CD4-positive, alpha-beta T cell treated with Interleukin-6 at 100 ng/mL for 8 hours (primary cell): ENCODE measurements at places on chromosomes 13 and 19.
A peak's percentile ranks its signal among the peaks of the same experiment; 100 is the strongest.

DNA sequence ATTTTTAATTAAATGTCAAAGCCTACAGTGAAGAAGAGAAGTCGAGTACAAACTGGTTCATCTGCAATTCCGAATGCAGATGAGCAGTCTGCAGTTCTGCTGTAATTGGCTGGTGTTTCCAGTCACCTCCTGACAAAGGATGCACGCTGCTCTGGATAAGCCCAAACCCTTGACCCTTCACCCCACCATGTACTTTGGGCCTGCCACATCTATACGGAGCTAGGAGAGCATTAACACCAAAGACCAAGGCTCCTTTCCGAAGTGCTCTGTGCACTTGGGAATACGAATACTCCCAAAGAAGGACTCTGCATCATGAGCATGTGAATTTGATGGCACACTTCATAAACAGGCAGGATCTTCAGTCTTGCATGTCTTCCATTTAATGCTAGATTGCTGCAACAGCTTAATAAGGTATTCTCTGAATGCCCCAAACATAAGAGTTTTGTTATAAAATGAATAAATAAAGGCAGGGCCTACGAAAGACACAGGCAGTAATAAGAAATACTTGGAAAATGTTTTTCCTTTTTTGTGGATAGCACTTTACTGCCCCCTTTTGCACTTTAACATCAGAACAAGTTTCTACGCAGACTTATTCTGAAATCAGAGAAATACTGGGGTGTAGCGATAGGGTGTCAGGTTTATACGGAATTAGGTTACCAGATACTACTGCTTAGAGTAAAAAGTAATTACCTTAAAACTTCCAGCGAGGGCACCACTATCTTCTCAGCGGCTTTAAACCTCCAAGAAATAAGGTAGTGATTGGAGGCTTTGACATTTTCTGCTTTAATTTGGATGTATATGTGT, 15.0 kb downstream of the EFNB2 start:
- DNase-seq = no peak

GRCh38 chr19:55460670-55461258, 678 bp downstream of the ISOC2 start:
- no peak for DNase-seq

DNA sequence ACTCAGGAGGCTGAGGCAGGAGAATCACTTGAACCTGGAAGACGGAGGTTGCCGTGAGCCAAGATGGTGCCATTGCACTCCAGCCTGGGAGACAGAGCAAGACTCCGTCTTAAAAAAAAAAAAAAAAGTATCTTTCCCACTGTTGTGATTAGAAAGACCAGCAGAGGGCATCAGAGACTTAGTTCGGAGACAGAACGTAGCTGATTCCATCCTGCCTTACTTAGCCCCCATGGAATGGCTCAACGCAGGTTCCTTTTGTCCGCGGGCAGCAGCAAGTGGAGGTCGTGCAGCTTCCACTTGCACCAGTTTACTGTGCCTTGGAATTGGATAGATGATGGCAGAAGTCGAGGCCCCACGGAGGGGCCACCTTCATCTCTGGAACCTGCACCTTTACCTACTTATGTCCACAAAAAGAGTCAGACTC, 8.1 kb downstream of the TIMM29 start:
- peak; percentile 46 for DNase-seq

DNA sequence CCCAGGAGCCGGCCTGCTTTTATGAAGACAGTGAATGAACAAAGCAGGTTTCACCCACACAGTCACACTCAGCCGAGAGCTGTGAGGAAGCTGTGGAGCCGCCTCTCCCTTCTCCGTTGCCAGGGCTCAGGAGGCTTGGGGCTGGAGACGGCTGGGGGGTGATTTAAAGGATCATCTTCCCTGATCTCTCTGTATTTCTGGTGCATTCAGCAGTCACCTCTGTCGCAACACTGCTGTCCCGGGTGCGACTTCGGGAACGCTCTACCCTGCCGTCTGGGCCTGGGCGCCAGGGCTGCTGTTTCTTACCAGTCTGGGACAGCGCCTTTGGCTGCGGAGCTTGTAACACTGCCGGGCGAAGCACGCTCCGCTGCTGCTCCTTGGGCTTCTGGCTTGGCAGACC, 18.1 kb downstream of the CAPS start:
- DNase-seq = no peak

GRCh38 chr13:112721198-112722104, 31.6 kb downstream of the ATP11A start:
- DNase-seq = no peak

DNA sequence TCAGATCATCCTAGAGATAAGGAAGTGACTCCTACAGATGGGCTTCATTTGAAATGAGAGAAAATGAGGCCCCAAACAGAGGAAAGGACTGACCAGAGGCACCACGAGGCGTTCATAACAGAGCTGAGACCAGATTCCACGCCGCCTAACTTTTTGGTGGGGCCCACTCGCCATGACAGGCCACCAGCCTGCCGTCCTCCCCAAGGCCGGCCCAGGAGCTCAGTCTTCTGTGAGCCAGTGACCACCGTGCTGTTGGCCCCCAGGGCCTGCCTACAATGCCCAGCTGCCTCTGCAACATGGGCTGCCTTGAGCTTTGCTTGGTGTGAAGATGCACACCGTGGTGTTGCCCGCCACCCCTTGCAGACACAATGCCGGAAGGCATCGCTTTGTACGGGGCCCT, 40.5 kb downstream of the TSHZ3 start:
- DNase-seq = no peak

DNA sequence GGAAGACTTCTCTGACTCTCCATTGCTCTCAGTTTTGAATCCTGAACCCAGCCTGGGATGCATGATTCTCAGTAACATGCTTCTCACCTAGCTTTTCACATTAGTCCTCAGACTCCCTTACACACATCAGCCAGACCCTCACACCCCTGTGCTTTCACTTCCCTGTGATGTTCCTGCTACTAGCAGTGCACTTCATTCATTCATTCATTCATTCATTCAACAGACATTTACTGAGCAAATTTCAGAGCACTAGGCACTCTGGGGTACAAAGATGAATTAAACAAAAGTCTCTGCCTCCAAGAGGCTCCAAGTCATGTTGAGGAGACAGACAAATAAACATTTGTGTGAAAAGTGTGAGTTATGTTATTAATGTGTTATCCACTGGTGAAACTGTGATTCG, 145.2 kb downstream of the RXFP2 start:
- no peak for DNase-seq

- no peak for DNase-seq
Measured at GRCh38 chr13:97474349-97474980, 40.5 kb downstream of the RAP2A start.

DNA sequence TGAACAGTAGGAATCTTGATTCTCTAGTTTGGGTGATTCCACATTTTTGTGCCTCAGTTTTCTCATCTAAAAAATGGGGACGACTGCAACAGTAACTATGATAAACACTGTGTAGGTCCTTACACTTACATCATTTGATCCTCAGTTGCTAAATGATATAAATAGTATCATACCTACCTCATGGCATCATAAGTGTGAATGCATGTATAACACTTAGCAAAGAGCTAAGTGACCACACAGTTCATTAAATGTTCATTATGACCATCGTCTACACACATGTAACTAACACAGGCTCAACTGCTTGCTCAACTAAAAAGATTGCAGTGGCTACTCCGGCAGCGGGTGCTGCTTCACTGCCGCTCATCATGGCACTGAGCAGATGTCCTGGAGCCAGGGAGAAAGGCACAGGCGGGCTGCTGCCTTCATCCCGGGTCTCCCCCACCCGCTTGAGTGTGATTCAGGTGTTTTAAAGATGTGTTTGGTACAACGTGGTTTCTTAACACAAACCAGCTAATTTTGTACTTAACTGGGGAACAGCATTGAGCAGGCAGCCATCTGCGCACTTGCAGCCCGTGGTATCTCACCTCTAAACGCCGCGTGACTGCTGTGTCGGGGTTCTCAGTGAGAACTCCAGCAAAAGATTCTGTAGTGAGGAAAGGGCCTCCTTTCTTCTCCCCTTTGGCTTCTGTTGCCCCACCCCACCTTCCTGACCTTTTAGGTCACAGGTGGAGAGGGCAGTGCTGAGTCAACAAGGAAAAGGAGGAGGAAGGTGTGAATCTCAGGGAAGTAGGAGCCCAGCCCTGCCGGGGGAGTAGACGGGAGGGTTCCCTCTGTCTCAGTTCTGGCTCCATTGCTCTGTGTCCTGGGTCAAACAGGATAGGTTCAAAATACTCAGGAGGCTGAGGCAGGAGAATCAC, 11.7 kb upstream of the ACTN4 start:
- DNase-seq = no peak

DNA sequence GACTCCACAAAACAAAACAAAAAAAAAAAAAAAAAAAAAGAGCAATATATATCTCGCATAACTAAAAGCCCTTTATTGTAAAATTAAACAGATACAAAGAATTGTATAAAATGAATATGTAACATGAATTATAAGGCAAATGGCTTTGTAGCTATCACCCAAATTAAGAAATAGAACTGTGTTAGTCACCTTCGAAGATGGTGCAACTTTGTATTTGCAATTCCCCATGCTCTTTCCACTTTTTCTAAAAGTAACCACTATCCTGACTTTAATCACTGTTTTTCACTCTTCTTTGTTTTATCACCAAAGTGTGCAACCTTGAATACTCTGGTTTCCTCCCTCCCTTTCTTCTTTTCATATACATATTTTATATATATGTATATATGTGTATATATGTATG, 57.1 kb upstream of the HTR2A start:
- no peak for DNase-seq

GRCh38 chr13:73849292-73849691, 284.9 kb downstream of the KLF12 start:
- DNase-seq = peak; percentile 23

DNA sequence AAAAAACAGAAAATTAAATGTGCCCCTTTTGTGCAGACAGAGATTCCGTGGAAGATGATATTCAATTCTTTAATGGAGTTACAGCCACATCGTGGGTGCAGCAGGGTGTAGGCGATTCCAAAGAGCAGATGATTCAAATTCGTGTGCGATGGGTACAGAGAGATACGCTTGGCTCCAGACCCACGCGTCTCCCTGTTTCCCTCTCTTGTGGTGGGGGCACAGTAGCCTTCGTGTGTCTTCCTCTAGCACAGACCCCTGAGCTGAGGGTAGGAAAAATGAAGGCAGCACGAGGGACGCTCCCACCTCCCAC, 4.8 kb downstream of the TSPAN16 start:
- DNase-seq = no peak

DNA sequence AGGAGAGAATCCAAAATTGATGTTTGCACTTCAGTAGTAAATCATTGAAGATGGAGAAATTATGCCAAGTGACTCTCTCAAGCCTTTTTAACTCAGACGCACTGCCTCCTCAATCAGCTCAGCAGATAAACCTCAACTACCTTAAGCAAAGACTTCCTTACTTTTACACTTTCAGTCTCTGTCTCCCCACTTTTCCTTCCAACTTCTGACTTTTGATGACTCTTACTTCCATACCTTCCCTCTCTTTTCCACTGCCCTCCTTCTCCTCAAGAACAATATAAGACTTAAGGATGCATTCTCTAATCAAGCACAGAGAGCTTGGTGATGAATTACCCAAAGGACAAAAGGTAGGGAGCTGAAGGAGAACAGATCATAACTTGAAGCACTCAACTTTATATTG, 4.8 kb upstream of the DACH1 start:
- no peak for DNase-seq

- no peak for DNase-seq
Measured at GRCh38 chr13:31962731-31963370, 68.7 kb upstream of the FRY start.

DNA sequence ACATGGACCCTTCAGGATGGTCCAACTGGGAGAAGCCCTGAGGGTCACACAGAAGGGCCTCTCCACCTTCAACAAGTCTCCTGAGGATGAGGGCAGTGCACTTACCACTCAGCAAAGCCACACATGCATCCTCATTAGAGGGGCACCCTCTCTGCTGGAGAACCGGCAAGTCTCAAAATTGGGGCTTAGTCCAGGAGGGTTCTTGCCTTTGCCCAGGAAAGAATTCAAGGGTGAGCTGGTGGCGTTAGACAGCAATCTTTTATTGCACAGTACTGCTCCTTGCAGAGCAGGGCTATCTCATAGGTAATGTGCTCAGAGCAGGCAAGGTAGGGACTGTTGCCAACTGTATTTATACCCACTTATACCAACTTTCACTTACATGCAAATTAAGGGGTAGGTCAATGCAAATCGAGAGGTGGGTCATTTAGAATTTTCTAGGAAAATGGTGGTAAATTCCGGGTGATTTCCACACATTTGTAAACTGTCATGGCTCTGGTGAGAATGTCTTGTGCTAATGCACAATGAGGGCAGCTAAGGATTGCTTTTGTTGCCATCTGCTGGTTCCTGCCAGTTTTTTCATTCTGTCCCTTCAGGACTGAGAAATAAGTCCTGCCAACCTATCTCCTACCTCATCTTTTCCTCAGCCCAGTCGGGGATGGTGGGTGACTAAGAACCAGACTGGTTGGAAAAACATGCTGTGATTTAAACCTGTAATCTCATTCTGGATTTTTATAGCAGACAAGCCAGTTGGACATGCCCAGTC, 27.8 kb upstream of the IGSF23 start:
- DNase-seq = no peak

GRCh38 chr13:63855457-63856118, 2439.9 kb upstream of the PCDH20 start:
- no peak for DNase-seq

DNA sequence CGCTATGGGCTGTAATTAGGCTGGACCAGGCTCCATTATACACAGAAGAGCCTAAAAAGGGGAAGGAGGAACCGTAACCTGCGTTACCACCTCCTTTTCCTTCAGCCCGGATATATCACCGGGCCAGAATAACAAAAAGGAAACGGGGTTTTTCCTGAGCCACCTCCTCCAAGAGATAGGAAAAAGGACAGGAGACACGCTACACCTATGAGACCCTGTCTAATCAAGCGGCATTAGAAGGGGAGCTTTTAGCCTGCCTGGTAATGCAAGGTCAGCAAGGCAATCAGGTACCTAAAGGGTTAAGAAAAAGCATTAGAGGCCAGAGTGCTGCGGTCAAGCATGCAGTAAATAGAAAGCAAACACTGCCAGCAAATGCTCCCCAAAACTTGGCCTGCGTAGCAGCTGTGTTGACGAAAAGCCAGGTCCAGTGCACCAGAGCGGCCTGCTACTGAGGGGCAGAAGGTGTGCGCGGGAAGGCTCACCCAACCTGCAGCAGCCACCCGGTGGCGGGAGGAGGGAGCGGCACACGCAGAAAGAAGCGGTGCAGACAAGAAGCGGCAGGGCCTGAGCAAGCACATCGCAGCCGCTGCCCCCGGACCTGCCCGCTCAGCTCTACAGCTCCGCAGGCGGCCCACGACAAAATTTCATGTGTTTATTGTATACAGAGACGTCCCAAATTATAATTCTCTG, 1466.1 kb downstream of the UQCRFS1 start:
- DNase-seq = no peak
